Coronary artery (tissue), 2 donors: ENCODE measurements at places on chromosomes 3 and 15.

GRCh38 chr3:7307410-7307809 lies 446.5 kb downstream of the GRM7 start:
- DNase-seq, result no peak

- no peak for DNase-seq
These were observed 53.2 kb downstream of the CCDC54 start for GRCh38 chr3:107430214-107430995.

- no peak for DNase-seq
These were observed 37.9 kb upstream of the RPL32 start for GRCh38 chr3:12879191-12879815.

DNA sequence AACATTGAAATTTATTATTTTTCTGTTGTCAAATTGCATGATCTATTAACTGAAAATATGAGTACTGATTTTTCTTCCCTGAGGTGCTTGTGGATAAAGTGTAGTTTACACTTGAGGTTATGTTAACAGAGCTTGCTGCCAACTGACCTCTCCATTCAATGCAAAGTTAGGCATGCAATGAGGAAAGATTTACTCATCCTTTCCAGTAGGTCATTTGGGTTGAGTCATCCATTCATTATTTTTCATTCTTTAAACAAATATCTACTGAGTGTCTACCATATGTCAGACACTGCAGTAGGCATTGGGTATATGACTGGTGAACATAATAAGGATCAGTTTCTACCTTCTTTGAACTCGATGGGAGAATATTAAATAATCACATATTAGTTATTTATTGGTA lies 604.1 kb downstream of the EDEM1 start:
- no peak for DNase-seq

DNA sequence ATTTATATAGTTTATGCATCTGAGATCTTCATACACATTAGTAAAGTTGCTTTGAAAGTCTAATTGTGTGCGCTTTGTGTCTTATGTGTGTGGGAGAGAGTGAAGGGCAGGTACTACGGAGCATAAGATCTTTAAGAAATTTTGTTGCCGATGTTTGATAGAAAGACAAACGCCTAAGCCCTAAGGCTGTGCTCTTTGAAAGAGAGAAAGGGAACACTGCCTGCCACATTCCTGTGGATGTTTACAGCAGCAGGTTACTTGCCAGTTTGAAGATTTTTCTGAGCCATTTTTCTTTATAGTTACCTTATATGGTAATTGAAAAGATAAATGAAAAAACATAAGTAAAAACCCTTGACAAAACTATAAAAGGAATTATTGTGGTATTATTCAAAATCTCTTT lies 17.0 kb downstream of the DTWD1 start:
- no peak for DNase-seq

- DNase-seq, result no peak
These were observed 89.9 kb upstream of the FLNB start for GRCh38 chr3:57918123-57918837.

DNA sequence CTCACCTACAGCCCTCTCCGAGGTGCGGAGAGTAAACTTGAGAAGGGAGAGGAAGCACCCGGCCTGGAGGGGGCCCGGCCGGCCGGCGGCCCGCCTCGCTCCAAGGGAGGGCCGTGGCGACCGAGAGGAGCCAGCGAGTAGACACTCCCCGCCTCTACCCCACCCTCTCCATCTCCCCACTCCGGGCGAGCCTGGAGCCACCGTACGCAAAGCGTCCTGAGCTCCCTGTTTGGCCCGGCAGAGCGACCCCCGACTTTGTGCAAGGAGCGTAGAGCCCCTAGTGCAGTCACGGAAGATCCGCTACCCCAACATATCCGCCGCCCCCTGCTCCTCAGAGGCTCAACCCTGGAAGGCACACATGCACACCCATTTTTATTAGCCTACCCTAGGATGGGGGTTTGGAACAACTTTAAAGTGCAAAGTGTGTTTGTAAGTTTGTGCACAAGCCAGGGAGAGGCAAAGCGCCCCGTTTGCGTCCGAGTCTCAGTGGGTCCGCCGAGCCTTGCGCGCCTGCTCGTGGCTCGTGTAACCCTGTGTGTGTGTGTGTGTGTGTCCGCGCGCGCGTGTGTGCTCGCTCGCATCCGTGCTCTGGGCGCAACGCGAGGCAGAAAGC lies 508 bp upstream of the SMAD6 start:
- DNase-seq, result no peak

GRCh38 chr3:171807806-171808205 lies 2.5 kb downstream of the PLD1 start:
- no peak for DNase-seq

- DNase-seq, result no peak
These were observed 30.4 kb downstream of the LSM3 start for GRCh38 chr3:14208977-14209394.
